Transverse colon (tissue), 4 donors: ENCODE measurements at places on chromosomes 1 and 21.

DNA sequence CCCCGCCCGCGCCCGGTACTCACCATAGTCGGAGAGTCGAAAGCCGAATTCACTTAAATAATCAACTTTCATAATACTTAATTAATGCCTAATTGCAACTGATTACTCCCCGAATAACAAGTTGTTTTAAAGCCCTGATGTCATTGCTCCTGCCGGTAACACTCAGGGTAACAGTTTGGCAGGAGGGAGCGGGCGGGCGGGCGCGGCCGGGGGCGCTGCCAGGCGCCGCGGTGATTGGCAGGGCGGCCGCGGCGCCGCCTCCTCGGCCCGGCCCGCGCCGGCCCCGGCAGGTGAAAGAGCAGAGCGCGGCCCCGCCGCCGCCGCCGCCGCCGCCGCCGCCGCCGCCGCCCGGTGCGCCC, 102.2 kb downstream of the CASZ1 start:
- no peak for DNase-seq

DNA sequence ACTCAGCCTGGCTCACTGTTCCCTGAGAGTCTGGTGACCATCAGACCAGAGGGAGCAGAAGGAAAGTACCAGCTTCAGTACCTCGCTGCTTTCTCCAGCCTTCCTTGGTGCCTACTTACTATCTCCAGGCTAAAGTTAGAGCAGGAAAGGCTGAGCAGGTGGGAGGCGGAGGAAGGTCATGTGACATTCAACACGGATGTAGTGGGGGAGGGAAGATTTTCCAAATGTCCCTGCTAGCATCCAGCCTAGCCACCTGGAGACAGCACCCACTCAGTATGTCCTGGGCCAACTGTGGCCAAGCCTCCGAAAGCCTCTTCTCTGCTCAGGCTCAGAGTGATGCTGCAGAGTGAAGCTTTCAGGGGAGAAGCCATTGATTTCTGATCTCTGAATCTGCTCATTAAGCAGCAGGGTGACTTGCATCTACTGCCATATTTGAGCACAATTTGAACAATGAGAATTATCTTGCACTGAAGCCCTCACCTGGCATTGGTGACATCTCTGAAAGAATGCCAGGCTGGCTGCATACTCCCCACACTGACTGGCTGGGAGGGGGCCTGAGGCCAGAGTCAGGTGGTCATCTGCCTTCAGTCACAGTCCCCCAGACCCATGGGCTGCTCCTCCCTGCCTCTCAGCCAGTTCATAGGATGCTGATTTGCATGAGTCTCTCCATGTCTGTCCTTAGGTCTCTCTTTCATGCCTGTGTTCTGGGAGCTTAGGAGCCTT, 86.2 kb downstream of the KCND3 start:
- DNase-seq: no peak

DNA sequence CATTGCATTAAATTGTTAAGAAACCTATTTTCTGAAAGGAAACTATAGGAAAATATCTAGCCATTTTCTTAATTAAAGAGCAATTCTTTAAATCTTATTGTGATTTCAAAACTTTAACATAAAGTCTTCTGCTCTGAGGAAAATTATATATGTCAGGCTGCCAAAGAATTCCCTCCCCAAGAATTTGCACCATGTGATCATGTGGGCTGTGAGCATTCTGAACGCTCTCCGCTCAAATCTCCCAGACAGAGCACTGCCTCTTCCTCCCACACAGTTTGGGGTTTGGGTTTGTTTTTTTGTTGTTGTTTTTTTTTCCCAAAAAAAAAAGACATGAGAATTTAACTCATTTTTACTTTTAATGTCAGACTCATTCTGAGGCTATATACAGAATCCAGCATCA, 155.9 kb upstream of the PALMD start:
- no peak for DNase-seq

GRCh38 chr21:45006536-45007095, 66.8 kb downstream of the SLX9 start:
- DNase-seq: no peak

GRCh38 chr1:87674791-87675190, 346.1 kb downstream of the LMO4 start:
- no peak for DNase-seq

DNA sequence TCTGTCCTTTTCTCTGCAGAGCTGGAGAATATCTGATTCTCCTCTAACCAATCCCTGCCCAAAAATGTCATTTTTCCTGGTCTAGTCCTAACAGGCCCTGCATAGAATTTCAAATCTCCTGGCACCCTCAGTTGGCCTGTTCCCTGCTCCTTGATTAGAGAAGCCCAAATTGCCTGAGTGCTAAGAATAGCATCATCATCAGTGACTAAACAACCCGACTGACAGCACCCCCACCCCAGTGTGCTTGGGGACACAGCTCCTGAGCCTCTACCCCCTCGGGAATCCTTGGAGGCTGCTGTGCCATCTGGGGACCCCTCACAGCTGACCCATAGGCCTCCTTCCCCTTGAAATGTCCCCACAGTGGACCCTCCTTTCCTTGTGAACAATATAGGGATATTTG, 94.4 kb downstream of the DDX20 start:
- no peak for DNase-seq

DNA sequence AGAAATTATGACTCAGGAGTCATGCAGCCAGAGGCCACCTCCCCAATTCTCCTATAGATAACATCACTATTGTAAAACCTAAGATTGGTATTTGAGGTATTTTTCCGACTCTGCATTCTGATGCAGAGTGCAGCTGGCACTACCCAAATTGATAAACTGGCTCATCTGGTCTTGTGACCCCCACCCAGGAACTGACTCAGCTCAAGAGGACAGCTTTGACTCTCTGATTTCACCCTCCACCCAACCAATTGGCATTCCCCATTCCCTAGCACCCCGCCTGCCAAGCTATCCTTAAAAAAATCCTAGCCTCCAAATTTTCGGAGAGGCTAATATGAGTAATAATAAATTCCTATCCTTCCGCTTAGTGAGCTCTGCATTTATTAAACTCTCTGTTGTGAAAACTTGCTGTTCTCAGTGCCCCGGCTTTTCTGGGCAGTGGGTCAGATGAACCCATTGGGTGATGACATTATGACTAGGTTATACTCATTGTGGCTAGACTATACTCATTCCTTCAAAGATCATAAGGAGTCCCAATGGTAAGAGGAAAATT, 39.4 kb upstream of the EPS15 start:
- no peak for DNase-seq
